ENCODE measurements at places on chromosomes 16 and 17.

DNA sequence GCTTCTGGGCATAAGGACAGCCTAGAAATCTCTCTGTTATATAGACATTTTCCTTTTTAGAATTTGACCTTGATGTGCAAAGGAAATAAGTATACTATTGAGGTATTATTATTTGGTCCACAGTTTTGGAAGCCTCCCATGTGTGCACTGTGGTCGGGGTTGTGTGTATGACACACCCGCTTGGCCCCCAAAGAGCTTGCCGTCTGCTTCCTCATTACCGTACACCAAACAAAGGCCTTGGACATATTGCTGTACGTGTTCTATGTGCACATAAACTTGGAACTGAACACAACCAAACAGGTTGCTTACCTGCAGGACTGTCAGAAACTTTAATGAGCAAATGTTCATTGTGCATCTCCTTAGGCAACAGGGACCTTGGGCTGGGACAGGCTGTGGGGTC is 38.2 kb downstream of the METRNL start:
- no peak for DNase-seq

DNA sequence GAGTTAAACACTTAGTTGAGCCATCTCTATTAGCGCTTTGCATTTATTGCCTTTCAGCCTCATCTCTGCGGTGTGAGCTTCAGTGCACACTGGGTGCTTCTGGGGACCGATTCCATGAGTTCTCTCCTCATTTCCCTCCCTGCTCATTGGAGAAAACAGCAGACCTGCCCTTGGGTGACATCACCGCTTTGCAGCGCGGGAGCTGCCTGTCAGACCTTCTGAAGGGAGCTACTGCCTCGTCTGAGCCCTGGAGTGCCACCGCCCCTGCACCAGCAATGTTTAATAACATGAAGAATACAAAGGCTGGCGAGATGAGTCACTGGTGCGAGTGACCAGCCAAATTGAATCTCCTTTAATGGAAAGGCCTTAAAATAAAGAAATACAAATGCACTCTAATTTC is 30.2 kb upstream of the CPPED1 start:
- peak; percentile 22 for DNase-seq

DNA sequence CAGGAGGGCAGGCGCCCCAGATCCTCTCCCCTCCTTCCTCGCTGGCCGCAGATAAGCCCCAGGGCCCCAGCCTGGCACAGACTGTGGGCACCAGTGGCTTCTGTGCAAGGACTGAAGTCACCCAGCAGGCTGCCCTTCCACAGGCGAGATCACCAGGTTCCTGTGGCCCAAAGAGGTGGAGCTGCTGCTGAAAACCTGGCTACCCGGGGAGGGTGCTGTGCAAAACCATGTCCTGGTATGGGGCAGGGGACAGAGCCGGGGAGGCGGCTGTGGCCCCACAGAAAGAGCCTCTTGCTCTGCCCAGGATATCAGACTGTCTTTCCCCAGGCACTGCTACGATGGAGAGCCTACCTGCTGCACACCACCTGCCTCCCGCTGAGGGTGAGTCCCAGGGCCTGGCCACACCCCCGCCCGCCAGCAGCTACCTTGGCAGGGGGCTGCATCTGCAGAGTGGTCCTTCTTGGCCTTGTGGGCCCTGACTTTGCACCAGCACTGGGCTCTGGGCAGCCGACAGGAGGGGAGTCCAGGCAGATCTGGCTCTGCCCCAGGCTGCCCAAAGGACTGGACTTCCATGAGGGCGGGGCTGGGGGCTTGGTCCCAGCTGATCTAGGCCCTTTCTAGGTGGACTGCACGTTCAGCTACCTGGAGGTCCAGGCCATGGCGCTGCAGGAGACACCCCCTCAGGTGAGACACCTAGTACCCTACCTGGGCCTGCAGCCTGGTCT is 615 bp downstream of the CARMIL2 start:
- peak; percentile 0 for DNase-seq

GRCh38 chr17:7707446-7707845 is 2.4 kb downstream of the EFNB3 start:
- DNase-seq: peak; percentile 49

DNA sequence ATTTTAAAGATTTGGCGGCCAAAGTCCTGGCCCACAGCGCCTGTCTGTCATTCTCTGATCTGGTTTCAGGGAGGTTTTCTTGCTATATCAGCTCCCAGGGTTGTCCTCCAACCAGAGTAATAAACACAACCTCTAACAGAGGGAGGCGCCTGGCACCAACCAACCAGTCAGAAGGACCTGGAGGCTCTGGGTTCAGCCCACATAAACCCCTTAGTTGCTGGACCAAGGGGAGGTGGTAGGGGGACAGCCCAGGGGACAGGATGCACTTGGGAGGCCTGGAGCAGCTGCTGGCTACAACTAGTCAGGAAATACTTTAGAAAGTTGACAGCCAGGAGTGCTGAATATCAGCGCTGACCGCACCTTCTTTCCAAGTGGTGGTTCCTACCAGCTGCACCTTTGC is 41.7 kb upstream of the CDRT4 start:
- DNase-seq: no peak

DNA sequence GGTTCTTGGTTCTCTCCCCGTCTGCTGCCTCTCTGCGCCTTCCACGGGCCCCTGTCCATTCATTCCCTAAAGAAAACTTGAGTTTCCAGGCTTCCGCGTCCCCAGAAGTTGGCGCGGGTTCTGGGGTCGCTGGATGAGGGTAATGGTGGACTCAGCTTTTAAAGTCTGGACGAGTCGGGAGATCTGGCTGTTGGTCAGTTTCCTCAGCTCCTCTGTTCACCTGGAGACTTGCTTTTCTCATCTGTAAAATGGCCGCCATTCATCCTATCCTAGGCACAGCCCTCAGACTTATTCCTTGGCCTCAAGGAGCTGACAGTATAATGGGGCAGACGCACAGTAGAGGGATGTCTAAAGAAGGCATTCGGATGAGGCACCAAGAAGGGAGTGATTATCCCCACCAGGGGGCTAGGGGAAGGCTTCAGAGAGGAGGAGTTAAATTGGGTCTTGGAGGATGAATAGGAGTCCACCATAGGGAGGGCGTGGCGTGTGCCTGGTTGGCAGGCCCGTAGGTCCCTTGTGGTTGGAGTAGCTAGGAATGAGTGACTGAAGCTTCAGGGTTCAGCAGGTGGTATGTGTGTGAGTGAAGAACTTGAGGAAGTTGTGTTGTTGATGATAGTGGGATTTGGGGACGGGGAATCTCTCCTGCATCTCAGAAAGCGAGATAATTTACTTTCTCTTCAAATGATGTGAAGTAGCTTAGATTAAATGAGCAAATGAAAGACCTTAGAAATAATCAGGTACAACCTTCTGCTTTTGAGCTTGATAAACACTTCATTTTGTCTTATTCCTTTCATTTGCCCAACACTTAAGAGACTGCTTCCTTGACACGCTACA is 652 bp downstream of the VPS35L start:
- DNase-seq: no peak

DNA sequence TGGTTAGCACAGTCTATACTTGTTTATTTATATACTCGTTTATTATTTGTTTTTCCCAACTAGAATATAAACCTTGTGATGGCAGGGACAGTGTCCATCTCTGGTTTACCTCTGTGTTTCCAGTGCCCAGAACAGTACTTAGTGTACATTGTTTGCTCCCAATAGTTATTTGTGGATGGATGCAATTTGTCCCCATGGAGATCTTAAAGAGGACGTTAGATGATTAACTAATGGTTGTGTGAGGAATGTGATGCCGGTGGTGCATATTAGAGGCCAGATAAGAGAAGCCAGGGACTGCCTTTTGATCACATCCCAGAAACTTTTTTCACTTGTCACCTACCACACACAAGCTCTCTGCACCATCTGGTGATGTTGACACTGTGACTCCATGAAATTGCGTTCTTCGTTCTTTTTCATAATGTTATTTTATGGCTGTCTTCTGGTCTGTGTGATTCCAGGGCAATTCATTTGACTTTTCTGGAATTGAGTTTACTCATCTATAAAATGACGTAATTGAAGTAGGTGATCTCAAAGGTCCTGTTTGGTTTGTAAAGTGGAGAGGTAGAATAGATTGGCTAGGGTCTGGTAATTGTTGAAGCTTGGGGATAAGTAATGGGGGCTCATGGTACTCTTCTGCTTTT is 1.2 kb downstream of the COX10 start:
- no peak for DNase-seq

DNA sequence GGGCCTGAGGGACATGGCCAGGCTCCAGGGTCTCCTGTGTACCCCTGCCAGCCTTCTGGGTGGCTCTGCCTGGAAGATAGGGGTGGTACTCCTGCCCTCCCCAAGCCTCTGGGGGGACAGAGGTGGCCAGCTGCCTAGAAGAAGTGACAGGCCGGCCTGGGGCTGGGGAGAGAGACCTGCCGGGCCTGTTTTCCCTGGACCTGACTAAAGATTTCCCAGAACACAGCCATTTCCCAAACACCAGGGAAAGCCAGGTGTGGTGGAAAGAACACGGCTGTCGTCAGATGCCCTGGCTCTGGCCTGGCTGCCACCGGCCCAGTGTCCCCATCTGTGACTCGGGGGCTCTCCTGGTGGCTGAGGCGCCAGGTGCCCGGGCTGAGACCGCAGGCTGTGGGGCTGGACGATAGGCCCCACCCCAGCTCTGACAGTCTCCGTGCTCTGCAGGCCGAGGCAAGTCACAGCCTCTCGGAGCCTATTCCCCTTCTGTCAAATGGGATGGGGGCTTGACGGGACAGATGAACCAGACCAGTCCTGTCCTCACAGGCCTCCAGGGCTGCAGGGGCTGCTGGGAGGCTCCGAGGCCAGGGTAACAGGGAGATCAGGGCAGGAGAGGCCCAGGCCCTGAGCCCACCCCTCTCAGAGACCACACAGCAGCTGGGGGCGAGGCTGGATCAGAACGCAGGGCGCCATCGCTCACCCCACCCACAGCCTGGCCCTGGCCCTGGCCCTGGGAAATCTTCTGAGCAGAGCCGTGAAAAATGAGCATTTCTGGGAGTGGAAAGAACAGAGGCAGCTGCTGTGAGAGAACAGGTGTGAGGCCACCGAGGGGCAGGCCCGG is 33.1 kb downstream of the CTU2 start:
- DNase-seq: no peak

- no peak for DNase-seq
Measured at GRCh38 chr17:12730421-12730820, 58.9 kb upstream of the ARHGAP44 start.

DNA sequence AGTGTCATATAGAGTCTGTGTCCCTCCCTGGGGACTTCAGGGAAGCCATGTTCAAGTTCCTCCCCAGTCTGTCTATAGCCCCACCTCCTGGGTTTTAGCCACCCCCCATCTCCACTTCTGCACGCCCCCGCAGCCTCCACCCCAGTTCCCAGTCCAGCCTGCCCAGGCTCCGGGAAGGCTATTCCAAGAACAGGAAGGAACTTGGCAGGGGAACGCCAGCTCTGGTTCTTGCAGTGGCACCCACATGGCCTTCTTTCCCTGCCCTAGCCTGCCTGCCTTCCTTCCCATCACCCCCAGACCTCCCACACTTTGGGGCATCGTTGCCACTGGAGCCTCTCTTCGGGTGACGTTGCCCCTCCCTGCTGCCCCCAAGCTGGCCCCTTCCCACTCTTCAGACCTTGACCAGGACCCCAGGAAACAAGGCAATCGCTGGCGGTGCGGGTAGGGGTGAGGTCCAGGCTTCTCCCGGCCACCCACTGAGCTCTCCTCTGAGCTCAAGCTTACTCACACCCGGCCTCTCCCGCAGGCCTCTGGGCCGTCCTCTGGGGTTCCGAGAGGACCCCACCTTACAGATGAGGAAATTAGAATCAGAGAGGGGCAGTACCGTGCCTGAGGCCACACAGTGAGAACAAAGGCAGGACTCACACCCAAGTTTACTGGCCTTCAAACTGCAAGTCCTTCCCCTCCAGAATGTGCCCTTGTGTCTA is 9.2 kb upstream of the CES4A start:
- no peak for DNase-seq

GRCh38 chr17:20920095-20920814 is 122.6 kb downstream of the USP22 start:
- DNase-seq: no peak

GRCh38 chr16:85522842-85523601 is 90.1 kb upstream of the GSE1 start:
- DNase-seq: no peak

DNA sequence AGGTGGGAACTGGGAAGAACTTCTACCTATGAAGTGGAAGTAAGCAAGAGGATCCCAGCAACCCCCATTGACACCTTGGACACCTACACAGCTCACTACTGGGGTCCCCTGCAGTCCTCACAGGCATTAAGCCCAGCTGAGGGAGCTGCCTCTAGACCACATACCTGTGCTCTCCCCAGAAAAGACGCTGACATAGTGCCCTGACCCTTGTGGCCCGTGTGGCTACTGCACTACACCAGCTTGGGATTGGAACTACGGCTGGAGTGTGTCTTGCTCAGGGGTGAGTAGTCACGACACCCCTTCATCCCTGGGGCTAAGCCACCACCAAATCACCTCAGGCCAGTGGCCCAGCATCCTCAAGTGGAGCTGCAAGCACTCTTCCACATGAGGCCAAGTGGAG is 54.2 kb upstream of the NSRP1 start:
- DNase-seq: no peak

- DNase-seq: no peak
Measured at GRCh38 chr17:42283241-42284023, 4.9 kb upstream of the STAT5A start.

DNA sequence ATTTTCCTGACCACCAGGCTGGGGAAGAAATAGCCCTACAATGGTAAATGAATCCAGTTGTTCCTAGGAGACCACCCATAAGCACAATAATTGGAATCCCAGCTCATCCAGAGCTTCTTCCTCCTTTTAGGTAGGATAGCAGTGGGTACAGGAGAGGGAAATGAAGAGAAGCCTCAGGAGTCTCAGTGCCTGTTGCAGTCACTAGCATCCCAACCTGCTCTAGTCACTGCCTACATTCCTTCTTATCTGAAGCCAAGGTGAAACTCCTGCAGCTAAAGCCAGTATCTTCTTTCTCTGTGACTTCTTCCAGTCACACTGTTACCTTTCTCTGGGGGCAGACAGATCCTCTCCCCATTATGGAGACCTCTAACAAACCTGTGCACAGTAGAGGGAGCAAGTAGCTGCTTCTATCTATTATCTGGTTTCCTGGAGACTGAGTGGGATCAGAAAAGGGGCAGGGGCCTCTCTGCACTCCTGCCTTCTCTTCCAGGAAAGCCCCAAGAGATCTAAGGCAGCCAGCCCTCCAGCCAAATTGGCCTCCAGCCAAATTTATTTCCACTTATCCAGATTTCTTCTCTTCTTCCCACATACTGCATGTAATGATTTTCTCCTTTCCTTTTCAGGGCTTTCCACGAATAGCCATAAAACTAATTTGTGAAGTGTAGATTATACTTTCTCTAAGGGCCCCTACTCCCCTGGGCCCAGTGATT is 85.5 kb downstream of the SSH2 start:
- no peak for DNase-seq

- DNase-seq: no peak
Measured at GRCh38 chr17:33751702-33752065, 458.6 kb upstream of the ASIC2 start.

GRCh38 chr16:66859397-66860068 is 15.3 kb downstream of the CA7 start:
- DNase-seq: no peak

All from Ammon's horn (tissue), 1 donor.